ENCODE measurements at places on chromosomes 1 and 21. TPM values are rescaled to one million over a fixed set of nuclear protein-coding genes. Genes with fewer than 3 reads are reported as not detected.
A peak's percentile ranks its signal among the peaks of the same experiment; 100 is the strongest.

The NRAS gene
- total RNA-seq: 58.8 TPM

The ANXA9 gene
- 23.9 TPM for total RNA-seq

The RGS8 gene
- total RNA-seq: not detected

The GJA9 gene
- total RNA-seq: 0.13 TPM

The SLFNL1 gene
- total RNA-seq: not detected

The RAB7B gene
- 0.34 TPM for total RNA-seq

The KRTAP10-3 gene
- total RNA-seq: not detected

The AMY2B gene
- 1.3 TPM for total RNA-seq

The ASTN1 gene
- total RNA-seq: not detected

The PLA2G5 gene
- total RNA-seq: not detected

The LIPI gene
- total RNA-seq: not detected

The TMEM51 gene
- 6.3 TPM for total RNA-seq

The UMODL1 gene
- not detected for total RNA-seq

DNA sequence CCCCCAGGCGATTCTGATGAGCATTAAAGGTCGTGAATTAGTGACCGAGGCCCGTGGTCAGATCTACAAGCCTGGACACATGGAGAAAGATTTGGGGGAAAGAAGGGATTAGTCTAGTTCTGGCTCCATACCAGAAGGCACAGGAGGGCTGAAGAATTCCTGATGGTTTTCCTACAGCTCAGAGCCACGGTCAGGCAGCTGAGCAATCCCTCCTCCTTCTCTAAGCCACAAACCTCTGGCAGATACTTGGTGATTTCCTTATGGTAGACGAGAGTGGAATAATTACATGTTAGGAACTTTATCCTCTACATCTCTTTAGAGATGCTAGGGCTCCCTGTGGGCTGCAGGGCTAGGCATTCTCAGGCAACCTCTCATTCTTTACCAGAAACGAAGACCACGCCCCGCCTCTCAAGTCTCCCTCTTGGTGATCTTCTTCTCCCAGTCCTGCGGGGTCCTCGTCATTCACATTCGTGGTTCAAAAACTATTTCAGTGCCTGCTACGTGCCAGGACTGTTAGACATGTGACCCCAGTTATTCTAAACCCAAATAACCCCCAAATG is 20.5 kb upstream of the ZBTB18 start:
- no peaks in the 10 kb centered on the region for H3K27me3 ChIP-seq
- DNase-seq: no peak

- H3K27ac ChIP-seq: no peak overlapping the region
- no peak for DNase-seq
- H3K27me3 ChIP-seq: peaks cover 15% of the 10 kb centered on the region
- H3K4me1 ChIP-seq: peaks cover 11% of the 10 kb centered on the region
Observed at GRCh38 chr21:44374601-44375280, 21.3 kb downstream of the TRPM2 start.

- H3K36me3 ChIP-seq: peaks cover 55% of the 10 kb centered on the region
- H3K4me3 ChIP-seq: no peak overlapping the region
- no peaks in the 10 kb centered on the region for H3K27me3 ChIP-seq
- H3K27ac ChIP-seq: no peak overlapping the region
Observed at GRCh38 chr1:16249596-16250241, 12.7 kb upstream of the CPLANE2 start.

- H3K36me3 ChIP-seq: no peaks in the 10 kb centered on the region
- H3K27me3 ChIP-seq: no peaks in the 10 kb centered on the region
- H3K4me3 ChIP-seq: no peak overlapping the region
- peaks cover 17% of the 10 kb centered on the region for H3K4me1 ChIP-seq
- DNase-seq: peak; percentile 52
Observed at GRCh38 chr1:58739856-58740466, 40.1 kb upstream of the MYSM1 start.

- no peaks in the 10 kb centered on the region for H3K36me3 ChIP-seq
- no peak overlapping the region for H3K4me3 ChIP-seq
- no peak for DNase-seq
- no peaks in the 10 kb centered on the region for H3K27me3 ChIP-seq
- H3K27ac ChIP-seq: no peak overlapping the region
- H3K4me1 ChIP-seq: no peaks in the 10 kb centered on the region
Observed at GRCh38 chr1:25676488-25676887, 59.9 kb downstream of the MAN1C1 start.

DNA sequence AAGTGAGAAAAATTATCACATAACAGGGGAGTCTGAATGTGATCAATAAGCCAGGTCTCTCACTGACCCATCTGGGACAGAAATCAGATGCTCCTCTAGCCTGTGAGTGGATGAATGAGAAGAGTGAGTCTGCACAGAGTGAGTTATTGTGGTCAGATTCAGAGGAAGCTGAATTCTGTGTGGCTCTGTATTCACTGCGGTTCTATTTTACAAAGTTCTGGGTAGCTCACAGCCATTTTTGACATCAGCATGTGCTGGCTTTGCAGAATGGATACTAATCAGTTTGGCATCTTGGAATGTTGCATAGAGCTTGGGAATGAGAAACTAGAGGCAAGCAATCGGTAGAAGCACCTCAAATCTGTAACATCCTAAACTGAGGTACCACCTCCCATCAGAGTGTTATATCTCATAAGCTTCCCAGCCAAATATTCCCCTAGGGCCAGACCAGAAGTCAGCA is 3.8 kb downstream of the COLGALT2 start:
- H3K27ac ChIP-seq: no peak overlapping the region
- peaks cover 1% of the 10 kb centered on the region for H3K27me3 ChIP-seq
- DNase-seq: no peak
- no peaks in the 10 kb centered on the region for H3K36me3 ChIP-seq
- peaks cover 35% of the 10 kb centered on the region for H3K4me1 ChIP-seq
- H3K4me3 ChIP-seq: no peak overlapping the region

DNA sequence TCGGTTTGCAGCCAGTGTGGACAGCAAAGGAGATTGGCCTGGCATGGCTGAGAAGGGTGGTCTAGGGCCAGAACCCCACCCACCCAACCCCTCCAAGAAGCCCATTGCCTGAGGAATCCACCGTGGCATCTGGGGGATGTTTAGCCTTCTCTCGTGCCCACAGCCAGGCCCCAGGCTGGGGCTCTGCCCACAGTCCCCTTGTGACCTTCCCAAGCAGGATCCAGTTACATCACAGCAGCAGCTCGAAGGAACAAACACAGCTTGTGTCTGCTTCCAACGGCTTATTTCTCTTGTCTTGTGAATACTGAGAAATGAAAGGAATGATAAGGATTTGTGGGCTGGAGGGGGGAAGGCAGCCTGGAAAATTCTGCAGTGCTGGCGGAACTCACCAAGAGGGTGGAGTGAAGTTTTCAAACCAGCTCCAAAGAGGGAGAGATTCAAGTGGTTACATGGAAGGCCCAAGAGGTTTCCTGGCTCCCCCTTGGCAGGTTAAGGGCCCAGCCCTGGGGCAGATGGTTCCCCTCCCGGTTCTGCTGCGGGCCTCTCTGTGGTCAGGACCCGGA is 61.6 kb downstream of the DHRS3 start:
- DNase-seq: no peak
- H3K27me3 ChIP-seq: no peaks in the 10 kb centered on the region
- H3K27ac ChIP-seq: no peak overlapping the region
- H3K4me1 ChIP-seq: peaks cover 72% of the 10 kb centered on the region
- H3K4me3 ChIP-seq: no peak overlapping the region

DNA sequence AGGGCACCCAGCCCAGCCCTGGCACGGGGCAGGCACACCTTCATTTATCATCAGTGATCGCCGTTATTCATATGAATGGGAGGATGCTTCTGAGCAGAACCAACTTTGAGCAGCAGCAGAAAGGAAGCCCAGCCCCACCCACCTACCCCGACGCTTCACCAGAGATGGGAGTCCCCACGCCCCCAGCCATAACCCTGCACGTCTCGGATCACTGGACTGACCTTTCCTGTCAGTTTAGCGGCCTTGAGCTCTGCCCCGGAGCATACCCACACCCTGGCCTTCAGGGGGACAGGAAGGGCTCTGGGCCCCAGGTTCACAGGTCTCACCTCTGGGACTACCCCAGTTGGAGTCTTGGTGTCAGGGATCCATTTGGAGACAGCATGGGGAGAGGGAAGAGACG is 18.1 kb downstream of the LRP8 start:
- H3K4me3 ChIP-seq: no peak overlapping the region
- H3K27ac ChIP-seq: no peak overlapping the region
- no peaks in the 10 kb centered on the region for H3K27me3 ChIP-seq

GRCh38 chr21:44932408-44933181 is 7.2 kb upstream of the SLX9 start:
- DNase-seq: no peak
- peaks cover 4% of the 10 kb centered on the region for H3K27me3 ChIP-seq
- H3K27ac ChIP-seq: no peak overlapping the region
- no peaks in the 10 kb centered on the region for H3K36me3 ChIP-seq

DNA sequence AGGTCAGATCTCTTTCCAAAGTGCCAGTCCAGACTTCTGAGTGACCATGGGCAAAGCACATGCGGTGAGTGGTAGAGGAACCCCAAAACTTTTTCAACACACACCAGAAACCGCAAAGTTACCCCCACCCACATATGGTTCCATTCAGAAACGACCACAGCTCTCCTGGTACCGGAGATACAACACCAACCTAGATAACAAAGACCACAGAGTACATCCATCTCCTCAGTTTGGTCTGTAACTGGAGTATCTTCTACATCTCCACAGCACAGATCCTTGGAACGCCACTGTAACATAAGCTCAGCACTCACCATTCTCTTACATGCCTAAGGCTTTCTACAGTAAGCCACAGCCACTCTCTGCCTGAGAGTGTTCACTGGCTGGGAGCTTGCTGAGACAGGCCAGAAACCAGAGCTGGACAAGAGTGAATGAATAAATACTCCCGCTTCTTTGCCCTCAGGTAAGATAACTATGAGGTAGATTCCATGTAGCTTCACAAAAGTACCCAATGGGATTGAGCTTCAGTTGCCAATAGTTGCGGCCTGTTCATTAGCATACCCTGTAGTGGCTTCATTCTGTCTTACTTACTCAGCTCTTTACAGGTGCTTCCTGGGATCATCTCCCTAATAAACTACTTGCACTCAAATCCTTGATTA is 81.8 kb downstream of the SMYD3 start:
- no peak overlapping the region for H3K4me3 ChIP-seq
- no peak for DNase-seq
- H3K4me1 ChIP-seq: peaks cover 11% of the 10 kb centered on the region
- H3K27me3 ChIP-seq: no peaks in the 10 kb centered on the region
- no peaks in the 10 kb centered on the region for H3K36me3 ChIP-seq
- no peak overlapping the region for H3K27ac ChIP-seq

- DNase-seq: no peak
- no peaks in the 10 kb centered on the region for H3K36me3 ChIP-seq
- H3K4me3 ChIP-seq: no peak overlapping the region
- H3K27ac ChIP-seq: no peak overlapping the region
- H3K27me3 ChIP-seq: peaks cover 34% of the 10 kb centered on the region
Observed at GRCh38 chr1:13723810-13724209, 23.8 kb downstream of the PRDM2 start.

DNA sequence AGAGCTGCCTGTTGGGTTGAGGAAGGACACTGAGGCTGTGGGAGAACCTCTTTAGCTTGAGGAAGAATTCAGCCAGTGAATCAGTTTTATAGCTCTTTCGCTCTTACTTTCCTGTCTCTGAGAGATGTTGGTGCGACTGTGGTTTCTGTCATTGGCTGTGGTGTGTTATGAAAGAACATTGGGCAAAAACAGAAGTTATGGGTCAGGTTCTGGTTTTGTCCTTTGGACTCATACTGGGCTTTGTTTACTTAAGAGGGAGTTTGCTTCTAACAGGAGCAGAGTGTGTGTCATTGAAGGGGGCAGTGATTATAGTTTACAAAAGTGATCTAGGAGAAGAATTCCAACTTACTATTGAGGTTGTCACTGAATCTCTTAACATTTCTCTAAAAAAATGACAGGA is 97.0 kb downstream of the TLR5 start:
- H3K36me3 ChIP-seq: no peaks in the 10 kb centered on the region
- peaks cover 28% of the 10 kb centered on the region for H3K4me1 ChIP-seq
- DNase-seq: peak; percentile 82
- H3K4me3 ChIP-seq: no peak overlapping the region
- no peaks in the 10 kb centered on the region for H3K27me3 ChIP-seq
- H3K27ac ChIP-seq: peak overlapping the region; percentile 74

DNA sequence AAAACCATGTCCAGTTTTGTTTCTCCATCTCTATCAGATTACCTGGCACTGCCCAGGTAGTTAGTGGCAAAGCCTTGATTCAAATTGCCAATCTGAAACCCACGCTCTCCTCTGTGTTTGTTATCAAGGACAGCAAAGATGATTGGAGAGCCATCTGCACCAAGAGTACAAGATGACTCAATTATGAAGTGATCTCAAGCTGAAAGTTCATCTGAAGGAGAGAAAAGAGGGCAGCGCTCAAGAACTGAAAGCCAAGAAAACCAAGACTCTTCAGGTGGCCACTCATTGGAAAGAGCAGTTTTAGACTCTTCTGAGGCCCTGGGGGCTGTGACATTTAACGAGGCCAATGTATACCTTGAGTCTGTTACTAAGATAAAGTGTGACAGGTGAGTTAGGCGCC is 13.8 kb downstream of the RXRG start:
- H3K36me3 ChIP-seq: no peaks in the 10 kb centered on the region
- no peak overlapping the region for H3K27ac ChIP-seq
- H3K27me3 ChIP-seq: no peaks in the 10 kb centered on the region
- no peaks in the 10 kb centered on the region for H3K4me1 ChIP-seq
- DNase-seq: no peak

DNA sequence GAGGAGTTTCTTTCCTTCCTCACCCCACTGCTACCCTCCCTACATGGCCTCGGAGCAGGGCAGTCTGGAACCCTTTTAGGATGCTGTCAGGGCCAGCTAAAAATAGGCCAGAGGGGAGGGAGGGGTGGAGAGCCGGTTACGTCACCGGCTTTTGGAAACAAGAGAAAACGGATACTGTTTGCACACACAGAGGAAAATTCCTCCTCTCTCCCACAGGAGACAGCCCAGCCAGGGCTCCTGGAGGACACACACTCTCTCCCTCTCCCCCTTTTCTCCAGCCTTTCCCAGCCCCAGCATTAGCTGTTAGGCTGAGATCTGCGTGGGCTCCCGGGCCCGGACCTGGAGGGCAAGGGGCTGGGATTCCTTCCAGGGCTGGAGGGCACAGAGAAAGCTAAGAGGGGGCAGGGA is 20.0 kb upstream of the ALDH4A1 start:
- peaks cover 37% of the 10 kb centered on the region for H3K36me3 ChIP-seq
- peak; percentile 45 for DNase-seq
- no peaks in the 10 kb centered on the region for H3K27me3 ChIP-seq

DNA sequence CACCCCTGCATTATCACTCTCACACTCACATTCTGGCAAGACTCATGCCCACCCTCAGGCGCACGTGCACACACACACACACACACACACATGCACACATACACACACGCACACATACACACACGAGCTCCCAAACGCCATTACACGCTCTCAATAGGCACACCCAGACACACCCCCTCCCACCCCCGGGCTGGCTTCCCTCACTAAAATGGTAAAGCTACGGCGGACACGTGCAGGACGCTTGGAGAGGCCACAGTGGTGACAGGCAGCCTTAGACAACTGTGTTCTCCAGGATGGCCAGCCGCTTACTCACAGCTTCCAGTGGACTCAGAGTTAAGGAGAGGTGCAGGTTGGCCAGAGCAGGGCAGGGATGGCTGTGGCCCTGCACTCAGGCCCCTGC is 10.1 kb downstream of the MATN1 start:
- H3K36me3 ChIP-seq: no peaks in the 10 kb centered on the region
- no peak overlapping the region for H3K4me3 ChIP-seq

GRCh38 chr1:12464598-12465056 is 153.4 kb downstream of the DHRS3 start:
- no peak for DNase-seq
- peaks cover 23% of the 10 kb centered on the region for H3K4me1 ChIP-seq
- H3K36me3 ChIP-seq: peaks cover 10% of the 10 kb centered on the region
